ENCODE measurements at places on chromosomes 13 and 19. TPM values are rescaled to one million over a fixed set of nuclear protein-coding genes. Genes with fewer than 3 reads are reported as not detected.

TBC1D4 gene
- 30.4 TPM for total RNA-seq

MAMSTR gene
- total RNA-seq = 1.5 TPM

IGFL4 gene
- not detected for total RNA-seq

SIGLEC12 gene
- 5.9 TPM for total RNA-seq

SHISA2 gene
- 19.0 TPM for total RNA-seq

DNA sequence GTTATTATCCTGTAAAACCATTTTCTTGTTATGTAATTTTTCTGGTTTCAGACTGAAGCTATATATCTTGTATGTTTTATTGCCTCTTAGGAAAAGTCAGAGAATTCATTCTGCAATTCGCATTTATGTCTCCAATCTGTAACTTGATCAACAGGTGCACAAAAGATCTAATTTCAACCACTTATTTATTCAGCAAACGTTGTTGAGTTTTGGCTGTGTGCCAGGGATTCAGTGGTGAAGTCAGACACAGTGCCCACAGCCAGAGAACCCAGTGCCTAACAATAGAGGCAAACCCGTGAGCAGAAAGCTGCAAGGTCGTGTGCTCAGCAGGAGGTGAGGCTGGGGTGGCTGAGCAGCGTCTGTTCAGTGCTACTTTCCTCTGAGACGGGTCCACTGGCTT, 119.5 kb upstream of the MCF2L start:
- no peaks in the 10 kb centered on the region for H3K27me3 ChIP-seq
- H3K27ac ChIP-seq = no peak overlapping the region
- no peak for DNase-seq
- H3K4me1 ChIP-seq = no peaks in the 10 kb centered on the region

DNA sequence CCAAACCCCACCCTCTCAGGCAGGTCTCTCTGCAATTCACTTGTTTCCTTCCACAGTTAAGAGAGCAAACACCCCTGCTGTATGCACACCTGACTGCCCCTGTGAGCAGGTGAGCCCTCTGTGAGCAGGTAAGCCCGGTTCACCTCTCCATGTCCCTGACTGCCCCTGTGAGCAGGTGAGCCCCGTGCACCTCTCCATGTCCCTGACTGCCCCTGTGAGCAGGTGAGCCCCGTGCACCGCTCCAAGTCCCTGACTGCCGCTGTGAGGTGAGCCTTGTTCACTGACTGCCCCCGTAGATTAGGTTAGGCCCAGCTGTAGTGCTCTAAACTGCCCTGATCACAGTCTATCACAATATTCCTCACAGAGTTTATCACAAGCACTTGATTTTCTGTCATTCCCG, 29.2 kb downstream of the TMTC4 start:
- no peaks in the 10 kb centered on the region for H3K4me1 ChIP-seq
- DNase-seq = no peak
- no peaks in the 10 kb centered on the region for H3K27me3 ChIP-seq
- peaks cover 17% of the 10 kb centered on the region for H3K36me3 ChIP-seq
- H3K4me3 ChIP-seq = no peak overlapping the region
- no peak overlapping the region for H3K27ac ChIP-seq

- H3K4me1 ChIP-seq = no peaks in the 10 kb centered on the region
- DNase-seq = no peak
- no peaks in the 10 kb centered on the region for H3K27me3 ChIP-seq
- H3K4me3 ChIP-seq = no peak overlapping the region
- no peak overlapping the region for H3K27ac ChIP-seq
- H3K36me3 ChIP-seq = no peaks in the 10 kb centered on the region
These were observed 30.0 kb upstream of the RFXAP start for GRCh38 chr13:36789061-36789460.

DNA sequence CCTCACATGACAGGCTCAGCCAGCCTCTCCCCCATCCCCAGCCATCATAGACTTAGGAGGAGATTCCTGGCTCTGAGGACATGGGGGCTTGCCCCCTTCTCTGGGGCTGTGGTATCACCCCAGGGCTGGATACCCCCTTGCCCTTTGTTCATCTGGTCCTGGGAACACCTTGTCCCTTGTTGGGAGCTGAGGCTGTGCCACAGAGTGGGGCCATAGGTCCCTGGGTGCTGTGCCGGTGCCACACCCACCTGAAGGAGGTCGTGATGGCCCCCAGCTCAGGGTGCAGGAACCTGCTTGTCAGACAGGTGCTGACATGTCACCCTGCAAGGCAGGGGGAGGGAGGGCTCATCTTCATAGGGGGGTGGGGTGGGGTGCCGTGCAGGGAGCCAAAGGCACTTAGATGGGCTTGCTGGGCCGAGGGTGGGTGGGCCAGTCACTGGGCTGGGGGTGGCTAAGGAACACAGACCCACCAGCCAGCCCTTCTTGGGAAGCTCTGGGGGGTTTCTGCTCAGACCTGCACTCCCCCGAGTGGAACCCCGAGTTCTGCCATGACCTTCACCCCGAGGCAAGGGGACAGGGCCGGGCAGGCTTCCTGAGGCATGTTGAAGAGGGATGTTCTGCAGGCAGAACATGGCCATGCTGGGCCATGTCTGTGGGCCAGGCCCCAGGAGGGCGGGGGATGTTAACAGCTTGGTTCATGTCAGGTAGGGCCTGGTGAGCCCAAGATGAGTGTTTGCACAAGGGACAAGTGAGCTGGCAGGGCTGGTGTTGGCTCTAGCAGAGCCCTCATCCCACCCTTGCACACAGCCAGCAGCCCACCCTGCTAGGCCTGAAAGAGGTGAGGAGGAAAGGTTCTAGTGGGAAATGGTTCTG, 28.0 kb downstream of the TSSK6 start:
- H3K4me1 ChIP-seq = peaks cover 55% of the 10 kb centered on the region
- H3K27ac ChIP-seq = no peak overlapping the region
- DNase-seq = no peak
- H3K36me3 ChIP-seq = peaks cover 30% of the 10 kb centered on the region

DNA sequence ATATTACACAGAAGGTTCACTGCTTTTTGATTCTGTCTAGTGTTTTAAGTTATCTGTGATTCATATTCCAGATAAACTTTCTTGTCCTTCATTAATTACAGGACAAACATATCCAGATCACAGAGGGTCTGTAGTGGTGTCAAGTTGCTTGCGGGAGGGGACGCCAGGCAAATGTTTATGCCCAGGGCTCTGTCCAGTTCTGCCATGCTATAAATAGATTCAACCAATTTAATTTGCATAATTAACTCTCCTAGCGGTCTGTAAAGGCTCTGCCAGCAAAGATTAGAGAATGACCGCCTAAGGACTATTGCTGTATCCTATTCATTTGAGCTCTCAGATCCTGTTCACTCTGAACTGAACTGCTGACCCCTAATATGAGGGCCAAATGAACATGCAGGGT, 59.7 kb upstream of the TRPC4 start:
- no peaks in the 10 kb centered on the region for H3K36me3 ChIP-seq
- no peaks in the 10 kb centered on the region for H3K27me3 ChIP-seq
- no peaks in the 10 kb centered on the region for H3K4me1 ChIP-seq
- no peak overlapping the region for H3K27ac ChIP-seq

- no peak overlapping the region for H3K4me3 ChIP-seq
- H3K27ac ChIP-seq = no peak overlapping the region
- no peaks in the 10 kb centered on the region for H3K27me3 ChIP-seq
- no peaks in the 10 kb centered on the region for H3K36me3 ChIP-seq
These were observed 39.7 kb upstream of the RXFP2 start for GRCh38 chr13:31699650-31700049.

DNA sequence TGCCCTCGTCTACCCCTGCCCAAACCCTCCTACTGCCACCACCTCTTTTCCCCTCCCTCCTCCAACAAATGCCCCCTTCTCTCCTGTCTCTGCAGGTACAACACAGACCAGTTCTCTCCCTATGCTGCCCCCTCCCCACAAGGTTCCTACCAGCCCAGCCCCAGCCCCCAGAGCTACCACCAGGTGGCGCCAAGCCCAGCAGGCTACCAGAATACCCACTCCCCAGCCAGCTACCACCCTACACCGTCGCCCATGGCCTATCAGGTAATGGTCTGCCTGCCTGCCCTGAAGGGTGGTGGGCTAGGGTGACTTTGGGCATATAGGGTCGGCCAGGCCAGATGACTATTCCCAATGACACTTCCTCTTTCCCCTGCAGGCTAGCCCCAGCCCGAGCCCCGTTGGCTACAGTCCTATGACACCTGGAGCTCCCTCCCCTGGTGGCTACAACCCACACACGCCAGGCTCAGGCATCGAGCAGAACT, 6.5 kb upstream of the TIMM50 start:
- peak; percentile 72 for DNase-seq
- H3K4me1 ChIP-seq = no peaks in the 10 kb centered on the region
- peaks cover 78% of the 10 kb centered on the region for H3K36me3 ChIP-seq
- H3K27ac ChIP-seq = no peak overlapping the region

Data from lower lobe of right lung (tissue), 2 donors.